Cardiac muscle cell (in vitro differentiated cells and primary cell): ENCODE measurements at places on chromosomes 13 and 19. TPM values are rescaled to one million over a fixed set of nuclear protein-coding genes. Genes with fewer than 3 reads are reported as not detected.

HSD17B14 gene
- 31.7 and 35.1 TPM in 2 replicates for polyA plus RNA-seq

FFAR3 gene
- not detected in 2 replicates for polyA plus RNA-seq

SF3A2 gene
- 110 and 111 TPM in 2 replicates for polyA plus RNA-seq

CGB8 gene
- not detected in 2 replicates for polyA plus RNA-seq

ZNF154 gene
- 11.1 and 16.3 TPM in 2 replicates for polyA plus RNA-seq

DNA sequence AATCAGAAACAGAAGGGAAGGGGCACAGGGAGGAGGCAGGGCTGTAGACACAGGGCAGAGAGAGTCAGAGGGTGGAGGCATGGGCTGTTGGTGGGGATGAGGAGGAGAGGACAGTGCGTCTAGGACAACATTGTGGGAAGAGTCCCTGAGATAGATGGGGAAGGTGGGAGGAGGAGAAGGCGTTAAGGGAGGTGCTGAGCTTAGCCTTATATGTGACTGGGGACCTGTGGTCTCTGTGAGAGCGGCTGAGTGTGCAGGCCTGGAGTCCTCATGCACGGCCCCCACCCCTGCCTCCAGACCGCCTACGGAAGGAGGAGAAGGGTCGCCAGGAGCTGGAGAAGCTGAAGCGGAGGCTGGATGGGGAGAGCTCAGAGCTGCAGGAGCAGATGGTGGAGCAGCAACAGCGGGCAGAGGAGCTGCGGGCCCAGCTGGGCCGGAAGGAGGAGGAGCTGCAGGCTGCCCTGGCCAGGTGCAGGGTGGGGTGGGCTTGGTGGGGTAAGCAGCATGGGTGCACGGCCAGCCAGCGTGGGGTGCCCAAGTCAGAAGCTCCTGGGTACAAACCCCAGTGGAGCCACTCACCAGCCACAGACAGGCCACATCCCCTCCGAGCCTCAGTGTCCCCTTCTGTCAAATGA, 56.8 kb downstream of the KCNC3 start:
- no peak overlapping the region for H3K27ac ChIP-seq
- no peak for DNase-seq
- H3K27me3 ChIP-seq, result no peaks in the 10 kb centered on the region
- peaks cover 5% of the 10 kb centered on the region for H3K4me1 ChIP-seq
- H3K4me3 ChIP-seq, result no peak overlapping the region

- no peaks in the 10 kb centered on the region for H3K36me3 ChIP-seq
- H3K4me1 ChIP-seq, result no peaks in the 10 kb centered on the region
- no peak overlapping the region for H3K4me3 ChIP-seq
- no peak overlapping the region for H3K27ac ChIP-seq
- H3K27me3 ChIP-seq, result no peaks in the 10 kb centered on the region
Measured at GRCh38 chr13:26482451-26483197, 74.9 kb upstream of the WASF3 start.

- H3K4me3 ChIP-seq, result no peak overlapping the region
- no peak overlapping the region for H3K27ac ChIP-seq
- DNase-seq, result no peak
- H3K27me3 ChIP-seq, result no peaks in the 10 kb centered on the region
- H3K36me3 ChIP-seq, result no peaks in the 10 kb centered on the region
Measured at GRCh38 chr19:35320065-35320713, 8.8 kb upstream of the CD22 start.

DNA sequence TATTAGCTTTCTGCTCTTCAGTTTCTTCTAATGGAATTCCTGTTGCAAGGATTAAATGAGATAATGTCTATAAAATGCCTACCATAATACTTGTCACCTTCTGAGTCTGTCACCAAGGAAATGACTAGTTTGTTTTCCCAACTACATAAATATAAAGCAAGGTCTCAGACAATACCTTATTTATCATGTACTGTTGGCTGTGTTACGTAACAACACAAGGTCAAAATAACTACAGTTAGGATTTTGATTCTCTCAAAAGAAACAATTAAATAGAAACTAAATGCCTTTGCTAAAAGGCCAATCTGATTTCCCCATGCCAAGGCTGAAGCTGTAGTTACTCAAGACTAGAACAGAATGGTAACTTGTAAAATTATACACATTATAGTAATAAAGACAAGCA, 134.5 kb downstream of the PCDH9 start:
- H3K4me3 ChIP-seq, result no peak overlapping the region
- peak; percentile 51 for DNase-seq
- H3K4me1 ChIP-seq, result no peaks in the 10 kb centered on the region
- no peaks in the 10 kb centered on the region for H3K27me3 ChIP-seq
- no peak overlapping the region for H3K27ac ChIP-seq
